ENCODE measurements at places on chromosomes 11 and 22. TPM values are rescaled to one million over a fixed set of nuclear protein-coding genes. Genes with fewer than 3 reads are reported as not detected.

SLC37A2 gene
- total RNA-seq: 0.21 TPM

DMC1 gene
- total RNA-seq: 4.8 TPM

BLID gene
- total RNA-seq: not detected

OR5T3 gene
- not detected for total RNA-seq

MS4A7 gene
- not detected for total RNA-seq

CTSF gene
- total RNA-seq: 31.2 TPM

CRYBB2 gene
- total RNA-seq: 0.13 TPM

TLCD5 gene
- total RNA-seq: 6.1 TPM

RFPL2 gene
- 0.11 TPM for total RNA-seq

TYR gene
- not detected for total RNA-seq

OR51F1 gene
- total RNA-seq: not detected

KCTD14 gene
- 1.6 TPM for total RNA-seq

TUBGCP6 gene
- 11.6 TPM for total RNA-seq

GLYAT gene
- not detected for total RNA-seq

KRTAP5-10 gene
- total RNA-seq: not detected

MS4A6E gene
- not detected for total RNA-seq

CCDC116 gene
- 0.06 TPM for total RNA-seq

TSPAN18 gene
- total RNA-seq: 3.5 TPM

P4HA3 gene
- total RNA-seq: 47.6 TPM

OSM gene
- total RNA-seq: not detected

Data from A549 treated with dexamethasone at 1 μM for 4 hours (cell line).